Cortex of kidney (tissue), 1 donor: ENCODE measurements at places on chromosomes 13 and 19.

GRCh38 chr13:33205804-33206221 lies 79.7 kb downstream of the STARD13 start:
- no peak for DNase-seq

- DNase-seq: no peak
Measured at GRCh38 chr13:85497652-85498051, 301.6 kb downstream of the SLITRK6 start.

DNA sequence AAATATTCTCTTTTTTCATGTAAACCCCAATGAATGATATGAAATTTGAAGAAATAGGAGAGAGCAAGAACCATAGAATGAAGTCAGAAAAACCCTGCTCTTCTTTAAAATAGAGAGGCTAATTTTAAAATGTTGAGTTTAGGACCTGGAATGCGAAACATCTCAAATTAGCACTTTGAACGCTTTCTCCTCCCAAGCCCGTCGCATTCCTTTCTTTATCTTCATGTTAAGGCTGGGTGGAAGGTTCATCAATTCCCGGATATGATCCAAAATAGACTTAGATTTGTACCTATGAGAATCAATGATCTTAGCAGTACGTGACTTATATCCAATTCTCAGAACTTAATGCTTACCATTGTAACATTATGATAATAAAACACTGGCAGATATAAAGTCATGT lies 24.1 kb upstream of the LGALS16 start:
- no peak for DNase-seq

- no peak for DNase-seq
Measured at GRCh38 chr19:16248380-16249023, 50.8 kb downstream of the AP1M1 start.

GRCh38 chr19:40607311-40608239 lies 6.4 kb downstream of the LTBP4 start:
- DNase-seq: no peak

- DNase-seq: no peak
Measured at GRCh38 chr19:7596211-7596937, 711 bp downstream of the CAMSAP3 start.

- no peak for DNase-seq
Measured at GRCh38 chr13:90532861-90533492, 814.5 kb upstream of the MIR17HG start.
